ENCODE measurements at places on chromosomes 6 and 20. TPM values are rescaled to one million over a fixed set of nuclear protein-coding genes. Genes with fewer than 3 reads are reported as not detected.
A peak's percentile ranks its signal among the peaks of the same experiment; 100 is the strongest.

DNA sequence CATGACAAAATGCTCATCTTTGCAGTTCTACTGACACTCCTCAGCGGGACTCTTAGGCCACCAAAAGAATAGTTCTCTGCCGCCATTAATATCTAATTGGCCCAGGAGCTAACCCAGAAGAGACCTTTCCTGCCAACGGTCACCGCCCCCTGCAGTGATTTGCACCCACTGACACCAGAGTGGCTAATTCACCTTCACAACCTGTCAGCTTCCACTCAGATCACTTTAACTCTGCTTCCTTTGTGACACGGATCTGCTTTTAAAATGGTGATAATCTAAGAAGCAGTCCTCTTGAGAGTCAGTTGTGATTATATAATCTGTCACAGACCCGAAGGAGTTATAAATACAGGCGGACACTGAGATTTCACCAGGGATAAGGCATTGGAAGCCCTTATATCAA, 172.8 kb downstream of the FRK start:
- no peak for DNase-seq

GRCh38 chr20:53187392-53188068, 215.4 kb downstream of the TSHZ2 start:
- DNase-seq: no peak

DNA sequence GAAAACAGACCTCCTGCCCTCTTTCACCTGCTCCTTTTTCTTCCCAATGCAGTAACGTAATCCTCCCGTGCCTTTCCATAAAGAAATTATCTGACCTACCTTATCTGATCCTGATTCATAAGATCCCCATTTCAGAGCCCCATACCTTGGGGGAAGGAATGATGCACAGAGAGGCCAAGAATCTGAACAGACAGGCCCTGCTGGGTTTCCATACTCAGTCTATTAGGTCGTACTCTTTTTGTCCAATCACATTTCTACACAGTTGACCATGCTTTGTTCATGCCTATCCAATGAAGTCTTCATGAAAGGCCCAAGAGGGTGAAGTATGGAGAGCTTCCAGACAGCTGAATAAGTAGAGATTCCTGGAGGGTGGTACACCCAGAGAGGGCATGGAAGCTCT, 25.3 kb downstream of the SRPK1 start:
- DNase-seq: no peak

- no peak for DNase-seq
These were observed 45.5 kb downstream of the LRFN2 start for GRCh38 chr6:40541556-40542174.

DNA sequence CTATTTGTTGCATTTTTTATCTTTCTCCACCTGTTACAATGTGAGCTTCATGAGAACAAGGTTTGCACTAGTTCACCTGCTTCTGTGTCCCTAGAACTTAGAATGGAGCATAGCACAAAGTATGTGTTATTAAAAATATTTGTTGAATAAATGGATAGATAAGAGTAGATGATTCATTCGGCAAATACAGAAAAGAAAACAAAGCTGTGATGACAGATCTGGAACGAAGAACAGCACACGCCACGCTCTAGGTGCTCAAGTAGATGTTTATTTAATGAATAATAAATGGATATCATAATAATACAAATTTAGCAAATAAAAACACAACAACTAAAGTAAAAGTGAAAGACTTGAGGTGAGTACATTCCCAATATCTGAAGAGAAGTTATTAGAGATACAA, 273.1 kb downstream of the HAO1 start:
- DNase-seq: no peak

- no peak for DNase-seq
These were observed 49.8 kb upstream of the ERVFRD-1 start for GRCh38 chr6:11161031-11161956.

- no peak for DNase-seq
These were observed 59.5 kb downstream of the CDC40 start for GRCh38 chr6:110239526-110240274.

GRCh38 chr6:146304181-146304580, 239.5 kb upstream of the RAB32 start:
- no peak for DNase-seq

GRCh38 chr20:37218441-37218840, 39.1 kb upstream of the MROH8 start:
- no peak for DNase-seq

DNA sequence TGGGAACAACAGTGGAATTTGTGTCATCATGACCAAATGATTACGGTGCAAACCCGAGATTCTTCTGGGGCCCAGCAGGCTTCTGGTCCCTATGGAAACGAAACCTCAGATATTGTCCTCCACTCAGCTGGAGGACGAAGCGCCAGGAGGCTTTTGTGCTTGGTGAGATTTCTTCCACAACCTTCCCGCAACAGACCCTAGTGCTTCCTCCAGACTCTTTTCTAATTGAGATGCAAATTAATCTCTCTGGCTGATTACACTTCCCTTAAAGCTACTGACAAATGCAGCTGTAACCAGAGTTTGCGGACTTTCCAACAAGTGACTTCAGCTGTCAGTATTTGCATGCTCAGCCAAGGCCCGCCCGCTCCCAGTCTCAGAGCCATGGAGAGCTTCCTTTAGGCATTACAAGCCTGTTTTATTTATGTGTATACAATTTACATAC, 96.0 kb downstream of the INSM1 start:
- no peak for DNase-seq

GRCh38 chr6:148479497-148479896, 136.9 kb downstream of the SASH1 start:
- no peak for DNase-seq

GRCh38 chr6:153084393-153084792, 46.7 kb downstream of the RGS17 start:
- no peak for DNase-seq

- DNase-seq: no peak
These were observed 21.0 kb downstream of the COL9A1 start for GRCh38 chr6:70281923-70282311.

DNA sequence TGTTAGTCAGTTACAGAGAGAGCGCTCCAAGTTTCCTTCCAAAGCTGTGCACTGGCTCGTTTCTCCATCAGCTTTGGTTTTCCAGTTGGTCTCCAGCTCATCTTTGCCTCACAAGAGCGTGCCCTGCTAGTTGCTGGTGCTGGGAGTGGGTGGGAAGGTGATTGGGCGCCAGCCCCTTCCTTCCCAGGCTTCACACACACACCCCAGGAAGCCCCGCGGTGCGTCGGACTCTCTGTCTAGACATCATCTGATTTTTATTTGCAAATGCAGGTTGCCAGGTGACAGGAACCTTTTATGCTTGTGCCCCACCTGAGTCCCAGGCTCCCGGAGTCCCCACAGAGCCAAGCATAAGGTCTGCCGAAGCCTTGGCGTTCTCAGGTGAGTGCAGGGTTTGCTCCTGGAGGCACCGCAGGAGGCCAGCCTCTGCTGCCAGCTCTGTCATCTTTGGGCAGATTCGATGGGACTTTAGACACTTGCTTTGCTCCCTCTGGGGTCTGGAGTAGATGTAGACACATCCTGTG, 7.1 kb downstream of the IRF4 start:
- DNase-seq: no peak

GRCh38 chr6:163888030-163888819, 473.7 kb downstream of the QKI start:
- no peak for DNase-seq

DNA sequence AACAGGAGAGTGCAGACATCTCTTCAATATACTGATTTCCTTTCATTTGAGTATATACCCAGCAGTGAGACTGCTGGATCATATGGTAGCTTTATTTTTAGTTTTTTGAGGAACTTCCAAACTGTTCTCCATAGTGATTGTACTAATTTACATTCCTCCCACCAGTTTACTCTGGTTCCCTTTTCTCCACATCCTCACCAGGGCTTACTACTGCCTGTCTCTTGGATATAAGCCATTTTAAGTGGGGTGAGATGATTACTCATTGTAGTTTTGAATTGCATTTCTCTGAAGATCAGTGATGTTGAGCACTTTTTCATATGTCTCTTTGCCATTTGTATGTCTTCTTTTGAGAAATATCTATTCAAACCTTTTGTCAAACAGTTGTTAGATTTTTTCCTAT, 64.9 kb upstream of the HMGCLL1 start:
- no peak for DNase-seq

DNA sequence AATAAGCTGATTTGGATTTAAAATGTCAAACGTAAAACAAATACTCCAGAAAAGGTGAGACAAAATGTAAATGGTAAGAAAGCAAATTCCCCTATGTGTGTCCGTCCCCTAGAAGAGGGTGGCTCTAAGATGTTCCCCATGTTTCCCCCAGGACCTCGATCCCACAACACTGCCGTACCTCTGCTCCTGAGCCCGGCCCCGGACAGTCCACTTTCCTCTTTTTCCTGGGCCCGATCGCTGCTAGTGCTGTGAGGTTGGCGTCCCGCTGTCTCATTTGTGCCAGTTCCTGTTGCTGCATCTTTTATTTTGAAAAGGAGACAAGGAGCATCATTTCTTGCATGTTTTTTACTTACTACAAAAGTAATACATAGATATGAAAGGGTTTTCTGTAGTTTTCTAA, 68.3 kb downstream of the TAF4 start:
- DNase-seq: no peak

DNA sequence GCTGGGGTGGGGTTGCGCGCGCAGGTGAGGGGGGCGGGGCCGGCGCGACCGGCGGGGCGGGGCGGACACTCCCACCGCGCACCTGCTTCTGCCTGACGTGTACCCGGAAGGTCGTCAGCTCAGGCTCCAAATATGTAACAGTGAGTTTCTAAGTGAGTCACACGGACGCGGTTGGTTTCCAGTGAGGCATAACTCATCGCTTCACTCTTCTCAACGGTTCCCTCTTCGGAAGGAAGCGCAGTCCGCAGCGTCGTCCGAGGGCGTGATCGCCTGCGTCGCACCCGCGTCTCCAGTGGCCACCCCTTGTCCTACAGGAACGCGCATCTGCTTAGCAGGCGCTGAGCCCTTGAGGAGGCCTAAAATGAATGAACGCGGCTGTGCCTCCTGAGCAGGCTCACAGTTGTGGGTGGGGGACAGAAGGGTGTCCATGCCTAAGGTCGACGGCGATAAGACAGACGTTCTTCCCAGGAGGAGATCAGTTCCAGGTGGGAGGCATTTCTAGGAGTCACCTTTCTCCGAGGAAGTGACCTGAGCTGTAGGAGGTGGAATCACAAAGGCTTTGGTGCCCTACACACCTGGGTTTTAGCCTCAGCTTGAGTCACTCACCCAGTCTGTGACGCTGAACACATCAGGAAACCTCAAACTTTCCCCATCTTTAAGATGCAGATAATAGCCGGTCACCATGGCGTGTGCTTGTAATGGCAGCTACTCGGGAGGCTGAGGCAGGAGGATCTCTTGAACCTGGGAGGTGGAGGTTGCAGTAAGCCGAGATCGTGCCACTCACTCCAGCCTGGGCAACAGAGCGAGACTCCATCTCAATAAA, 50.9 kb upstream of the EZR start:
- peak; percentile 95 for DNase-seq

DNA sequence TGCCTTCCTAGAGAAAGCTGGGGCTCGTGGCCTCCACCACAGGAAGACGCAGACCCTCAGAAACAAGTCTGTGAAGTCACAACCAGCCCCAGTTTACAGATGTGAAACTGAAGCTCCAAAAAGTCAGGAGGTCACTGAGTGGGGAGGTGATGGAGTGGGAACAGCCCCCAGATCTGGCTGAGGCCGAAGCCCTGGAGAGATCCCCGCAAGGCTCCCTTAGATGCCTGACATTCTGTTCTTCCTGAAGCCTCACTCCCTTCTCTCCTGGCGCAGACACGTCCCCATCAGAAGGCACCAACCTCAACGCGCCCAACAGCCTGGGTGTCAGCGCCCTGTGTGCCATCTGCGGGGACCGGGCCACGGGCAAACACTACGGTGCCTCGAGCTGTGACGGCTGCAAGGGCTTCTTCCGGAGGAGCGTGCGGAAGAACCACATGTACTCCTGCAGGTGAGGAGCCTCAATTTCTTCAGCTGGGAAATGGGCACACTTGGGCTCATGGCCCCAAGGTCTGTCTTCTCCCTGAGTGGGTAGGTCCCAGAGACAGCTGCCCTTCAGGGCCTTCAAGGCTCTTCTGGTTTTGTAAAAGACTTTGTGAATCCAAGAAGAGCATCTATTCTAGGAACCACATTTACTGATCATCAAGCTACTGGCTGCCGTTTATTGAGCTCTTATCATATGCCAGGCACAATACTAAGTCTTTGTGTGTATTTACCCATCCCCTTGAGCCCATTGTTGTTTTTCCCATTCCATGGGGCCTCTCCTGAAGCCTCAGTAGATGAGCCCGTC, 50.5 kb downstream of the HNF4A start:
- DNase-seq: no peak

GRCh38 chr20:8803065-8803464, 265.8 kb upstream of the PLCB4 start:
- DNase-seq: no peak

GRCh38 chr6:52352239-52353018, 9.5 kb upstream of the PAQR8 start:
- no peak for DNase-seq

GRCh38 chr20:62642051-62642665, at the start of gene SLCO4A1:
Gene SLCO4A1 (plus strand): TSS chr20:62642503. CDS start chr20:62656455, 13,952 bp downstream.
- DNase-seq: peak; percentile 83

GRCh38 chr6:13004601-13005000, 288.0 kb downstream of the PHACTR1 start:
- no peak for DNase-seq

- DNase-seq: peak; percentile 33
These were observed 37.9 kb upstream of the SLC23A2 start for GRCh38 chr20:5039255-5039657.

DNA sequence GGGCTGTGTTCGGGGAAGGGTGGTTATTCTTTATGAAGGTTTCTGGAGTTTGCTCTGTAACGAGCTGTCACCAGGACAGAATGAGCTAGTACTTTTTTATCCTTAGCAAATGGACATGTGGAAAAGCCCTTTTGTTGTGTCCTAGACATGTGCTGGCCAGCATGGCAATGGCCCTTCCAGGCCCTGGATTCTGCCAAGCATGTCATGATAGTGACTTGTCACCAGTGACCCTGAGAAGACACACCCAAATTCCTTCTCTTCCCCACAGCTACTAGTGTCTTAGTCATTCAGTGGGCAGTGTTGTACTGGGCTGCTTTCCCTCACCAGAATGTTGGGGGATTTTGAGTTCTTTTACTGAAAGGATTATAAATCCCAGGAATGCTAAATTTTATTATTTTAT, 74.0 kb upstream of the XRN2 start:
- no peak for DNase-seq

KIFC1 gene
- 8.7 TPM for total RNA-seq

TSBP1 gene
- total RNA-seq: not detected

SCRT2 gene
- not detected for total RNA-seq

TPD52L1 gene
- not detected for total RNA-seq

GPX5 gene
- total RNA-seq: not detected

ZBTB12 gene
- 0.20 TPM for total RNA-seq

RGL2 gene
- 59.2 TPM for total RNA-seq

WFDC12 gene
- total RNA-seq: not detected

BPIFB2 gene
- not detected for total RNA-seq

Measured in CD4-positive, CD25-positive, alpha-beta regulatory T cell (primary cell).